Fibroblast of villous mesenchyme (primary cell): ENCODE measurements at places on chromosomes 11 and 22. TPM values are rescaled to one million over a fixed set of nuclear protein-coding genes. Genes with fewer than 3 reads are reported as not detected.

Gene MMP11
- 16.0 and 93.1 TPM in 2 replicates for total RNA-seq

Gene P4HA3
- 2.6 and 11.9 TPM in 2 replicates for total RNA-seq

Gene TBX1
- total RNA-seq = under 0.01 and 0.43 TPM in 2 replicates

Gene OR8A1
- total RNA-seq = under 0.01 TPM in 1 of 2 replicates, not detected in the other
